Activated B cell treated with CpG ODN at 0.5 μM for 24 hours (primary cell): ENCODE measurements at places on chromosomes 7 and 10. TPM values are rescaled to one million over a fixed set of nuclear protein-coding genes. Genes with fewer than 3 reads are reported as not detected.

CCDC3 gene
- total RNA-seq: 0.07 TPM in 1 of 2 replicates, not detected in the other

CCDC172 gene
- not detected in 2 replicates for total RNA-seq

UPK3B gene
- 3.2 and 3.4 TPM in 2 replicates for total RNA-seq

KCNMA1 gene
- total RNA-seq: 3.3 and 3.7 TPM in 2 replicates

C7orf25 gene
- 4.5 and 5.5 TPM in 2 replicates for total RNA-seq

COL17A1 gene
- total RNA-seq: not detected in 2 replicates
